ENCODE measurements at places on chromosomes 5 and 9.

GRCh38 chr5:159680095-159680494 lies 236.2 kb upstream of the ADRA1B start:
- no peak for DNase-seq

DNA sequence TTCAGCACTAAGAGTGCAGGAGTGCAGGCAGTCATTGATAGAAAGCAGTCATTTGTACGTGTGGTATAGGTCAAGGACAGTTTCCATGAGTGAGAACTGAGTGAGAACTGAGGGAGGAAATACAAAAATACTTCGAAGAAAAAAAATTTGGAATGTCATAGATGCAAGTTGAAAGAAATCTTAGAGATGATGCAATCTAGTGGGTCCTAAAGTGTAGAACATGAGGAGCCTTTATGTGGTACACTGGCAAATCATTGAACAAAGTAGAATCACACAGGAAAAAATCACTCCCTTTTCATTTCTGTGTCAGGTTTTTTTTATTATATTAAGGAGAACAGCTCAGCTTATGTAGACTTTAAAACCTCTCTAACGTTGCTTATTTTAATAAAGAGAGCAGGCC lies 26.4 kb upstream of the SLC1A1 start:
- no peak for DNase-seq

GRCh38 chr5:124960266-124960665 lies 213.8 kb upstream of the ZNF608 start:
- DNase-seq, result no peak

GRCh38 chr5:149583394-149583793 lies 2.1 kb downstream of the ARHGEF37 start:
- no peak for DNase-seq

GRCh38 chr5:140143521-140144258 lies 18.0 kb downstream of the IGIP start:
- DNase-seq, result no peak

DNA sequence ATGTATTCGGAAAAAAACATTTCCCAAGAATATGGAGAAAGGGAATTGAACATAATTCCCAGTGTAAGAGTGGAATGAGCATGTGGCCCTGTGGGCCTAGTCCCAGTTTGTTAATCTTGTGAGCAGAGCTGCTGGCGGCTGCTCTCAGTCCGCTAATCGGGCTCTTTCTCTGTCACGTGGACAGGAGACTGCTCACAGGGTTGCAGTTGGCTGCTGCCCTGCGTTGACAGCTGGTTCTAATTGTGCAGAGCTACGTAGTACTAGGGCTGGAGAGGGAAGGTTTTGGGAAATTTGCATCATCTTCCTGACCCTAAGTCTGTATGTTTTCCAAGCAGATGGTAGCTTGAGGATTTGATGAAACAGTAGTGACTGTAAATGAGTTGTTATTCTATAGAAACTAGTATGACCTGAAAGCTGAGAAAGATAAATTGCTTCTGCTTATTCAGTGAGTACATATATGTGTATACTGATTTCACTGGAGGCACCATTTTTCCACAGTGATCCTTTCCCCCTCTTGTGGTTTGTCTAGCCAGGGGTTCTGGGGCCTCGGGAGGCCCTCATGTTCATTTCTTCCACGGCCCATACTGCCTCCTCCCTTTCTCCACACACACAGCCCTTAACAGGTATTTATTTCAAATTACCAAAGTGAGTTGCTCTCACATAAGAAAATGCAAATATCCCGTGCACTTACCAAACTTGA lies 100.6 kb downstream of the ANGPTL2 start:
- no peak for DNase-seq

DNA sequence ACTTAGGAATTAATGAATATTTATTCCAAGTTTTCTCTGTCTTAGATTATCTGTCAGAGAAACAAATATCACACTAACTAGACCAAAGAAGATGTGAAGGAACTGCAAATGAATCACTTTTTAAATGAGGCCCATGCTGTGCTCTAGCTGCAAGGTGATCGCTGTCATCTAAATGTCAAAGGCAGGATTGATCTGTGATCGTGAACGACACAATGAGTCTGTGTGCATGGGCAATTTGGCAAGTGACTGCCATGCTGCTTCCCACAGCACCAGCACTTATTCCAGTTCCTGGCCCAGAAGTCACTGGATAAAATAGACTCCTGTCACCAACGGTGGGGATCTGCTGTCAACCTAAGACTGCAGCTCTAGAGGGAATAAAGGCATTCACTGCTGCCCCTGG lies 141.2 kb downstream of the TRIM36 start:
- DNase-seq, result no peak

- no peak for DNase-seq
These were observed 135.5 kb downstream of the PAX5 start for GRCh38 chr9:36898431-36899020.

DNA sequence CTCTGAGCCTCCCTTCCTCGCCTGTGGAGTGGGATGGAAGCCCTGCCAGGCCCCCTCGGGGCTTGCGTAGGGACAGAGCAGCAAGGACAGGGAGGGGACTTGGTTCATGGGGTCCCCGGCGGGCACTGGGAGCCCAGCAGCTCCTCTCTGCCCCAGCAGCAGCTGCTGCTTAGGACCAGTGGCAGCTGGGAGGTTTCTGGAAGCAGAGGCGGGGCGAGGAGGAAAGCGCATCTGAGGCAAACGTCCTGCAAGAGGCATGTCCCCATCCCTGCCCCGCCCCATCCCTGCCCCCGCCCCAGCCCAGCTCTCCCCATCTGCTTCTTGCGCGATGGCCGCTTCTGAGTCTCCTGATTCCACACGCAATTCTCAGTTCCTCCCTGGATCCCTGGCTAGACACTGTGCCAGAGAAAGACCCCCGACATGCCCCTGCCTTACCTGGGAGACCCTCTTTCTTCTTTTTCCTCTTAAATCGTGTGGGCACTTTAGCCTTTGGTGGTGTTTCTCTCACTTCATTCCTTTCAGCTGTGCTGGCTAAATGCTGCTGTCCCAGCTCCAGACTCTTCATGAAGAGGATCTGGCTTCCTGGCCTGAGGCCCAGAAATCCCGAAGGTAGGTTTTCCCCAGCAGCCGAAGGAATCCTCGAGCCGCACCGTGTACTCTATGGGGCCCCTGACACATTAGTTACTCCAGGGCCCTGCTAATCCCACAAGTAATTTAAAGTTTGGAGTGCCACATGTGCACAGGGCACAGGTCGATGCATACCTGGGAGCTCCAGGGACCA lies 4.4 kb upstream of the OR2S2 start:
- DNase-seq, result no peak

GRCh38 chr5:140344683-140345423 lies 1.6 kb downstream of the HBEGF start:
- no peak for DNase-seq

DNA sequence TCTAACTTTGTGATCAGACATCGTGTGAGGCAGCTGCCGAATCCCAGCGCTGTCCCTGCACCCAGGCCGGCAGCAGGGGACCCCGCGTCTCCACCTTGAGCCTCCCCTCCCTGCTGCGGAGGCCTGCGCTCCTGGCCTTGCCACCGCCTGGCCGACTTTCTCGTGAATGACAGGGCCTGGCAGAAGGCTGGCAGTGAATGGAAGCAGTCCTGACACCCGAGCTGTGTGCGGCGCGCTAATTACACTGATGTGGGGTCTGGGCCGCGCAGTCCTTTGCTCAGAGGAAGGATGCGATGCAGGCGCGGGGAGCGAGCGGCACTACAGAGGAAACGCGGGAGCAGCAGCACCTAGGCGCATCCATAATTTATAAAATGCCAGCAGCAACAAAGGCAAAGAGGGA lies 40.3 kb downstream of the POU4F3 start:
- no peak for DNase-seq

- DNase-seq, result no peak
These were observed 4.9 kb upstream of the C7 start for GRCh38 chr5:40904205-40904993.

GRCh38 chr5:82340799-82341198 lies 62.6 kb upstream of the RPS23 start:
- no peak for DNase-seq

GRCh38 chr5:134873494-134873893 lies 677 bp upstream of the TXNDC15 start:
- no peak for DNase-seq

- DNase-seq, result no peak
These were observed 146.5 kb downstream of the LPAR1 start for GRCh38 chr9:110891760-110892159.

DNA sequence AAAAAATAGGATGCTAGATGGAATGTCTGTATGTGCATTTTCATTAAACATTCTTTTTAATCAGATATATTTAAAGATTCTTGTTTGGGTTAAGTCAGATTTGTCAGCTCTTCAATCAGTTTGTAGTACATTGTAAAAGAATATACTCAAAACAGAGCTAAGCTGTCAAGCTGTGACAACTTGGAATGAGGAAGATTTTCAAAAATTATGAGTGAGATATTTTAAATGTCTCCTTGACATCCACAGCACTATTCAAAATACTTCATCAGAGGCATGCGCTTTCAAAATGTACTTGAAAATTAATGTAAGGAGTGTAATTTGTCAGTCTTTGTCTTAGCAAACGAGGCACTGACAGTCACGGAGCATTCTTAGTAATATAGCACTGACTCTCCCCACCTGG lies 182.0 kb downstream of the MAT2B start:
- no peak for DNase-seq

DNA sequence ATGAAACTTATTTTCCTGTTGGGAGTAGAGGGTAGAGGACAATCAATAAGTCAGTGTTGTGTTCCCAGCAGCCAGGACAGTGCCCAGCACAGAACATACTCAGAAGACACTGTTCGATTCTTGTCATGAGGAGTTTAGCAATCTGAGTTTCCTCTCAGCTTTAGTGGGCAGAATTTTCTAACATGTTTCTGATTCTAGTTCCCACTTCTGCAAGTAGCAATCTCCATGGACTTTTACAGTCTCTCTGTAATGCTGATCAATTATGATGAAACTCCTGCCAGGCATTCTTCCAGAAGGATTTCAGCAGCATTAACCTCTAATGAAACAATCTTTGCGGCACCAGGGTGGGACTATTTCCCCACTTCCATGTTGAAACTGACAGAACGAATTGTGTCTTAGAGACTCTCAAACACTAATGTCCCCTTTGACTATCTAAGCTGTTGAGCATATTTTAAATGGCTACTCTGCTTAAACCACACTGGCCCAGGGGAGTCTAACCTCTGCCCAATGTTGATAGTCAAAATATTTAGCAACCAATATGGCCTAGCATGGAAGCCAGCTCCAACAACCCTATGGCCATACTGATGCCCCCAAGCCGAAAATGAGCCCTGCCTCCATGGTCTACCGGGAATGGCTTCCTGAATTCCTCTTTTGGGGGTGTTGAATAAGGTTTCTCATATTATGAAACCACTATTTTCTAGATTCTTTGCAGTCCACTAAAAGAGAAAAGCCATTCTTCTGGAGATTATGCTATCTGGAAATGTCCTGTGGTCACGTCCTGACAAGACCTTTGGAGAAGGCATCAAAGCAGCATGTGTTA lies 484.3 kb downstream of the BNC2 start:
- DNase-seq, result no peak

DNA sequence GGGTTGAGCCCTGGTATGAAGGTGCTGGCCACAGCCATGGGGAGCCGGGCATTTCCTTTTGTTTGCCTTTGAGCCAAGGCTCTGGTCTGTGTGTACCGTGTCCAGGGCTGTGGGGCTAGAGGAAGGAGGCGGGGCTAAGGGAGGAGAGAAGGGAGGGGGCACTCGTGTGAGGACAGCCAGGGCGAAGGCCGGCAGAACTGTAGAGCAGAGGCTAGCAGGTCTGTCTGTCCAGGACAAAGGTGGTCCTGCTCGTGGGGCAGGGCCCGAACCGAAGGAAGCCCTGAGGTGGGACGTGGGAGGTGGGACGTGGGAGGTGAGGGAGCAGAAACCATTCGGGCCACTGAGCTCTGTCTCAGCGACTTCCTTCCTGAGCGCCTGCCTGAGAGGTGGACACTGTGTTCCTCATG lies 41.3 kb upstream of the TESK1 start:
- no peak for DNase-seq

DNA sequence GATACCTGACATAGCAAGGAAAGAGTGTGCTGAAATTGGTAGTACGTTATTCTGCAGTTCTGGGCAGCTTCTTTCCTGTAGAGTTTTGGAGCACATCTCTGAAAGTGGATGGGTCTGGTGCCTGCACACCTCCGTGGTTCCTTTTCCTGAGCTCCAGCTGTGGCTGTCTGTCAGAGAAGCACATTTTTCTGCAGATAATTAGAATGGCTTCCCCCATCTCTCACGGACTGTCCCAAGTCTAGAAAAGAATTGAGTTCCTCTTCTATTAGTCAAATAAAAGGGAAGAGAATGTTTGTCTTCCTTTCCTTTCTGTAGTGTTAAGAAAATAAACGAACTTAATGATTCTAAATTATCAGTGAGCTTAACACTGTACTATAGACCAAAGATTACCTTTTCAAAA lies 55.7 kb downstream of the VCAN start:
- DNase-seq, result no peak

Data from stimulated activated CD8-positive, alpha-beta memory T cell treated with anti-CD3 and anti-CD28 coated beads, Interleukin-15, amount 100 ng/mL, for 48 hours (primary cell).